ENCODE measurements at places on chromosomes 6 and 20. TPM values are rescaled to one million over a fixed set of nuclear protein-coding genes. Genes with fewer than 3 reads are reported as not detected.

Gene SLC22A2
- total RNA-seq = not detected

Gene LAMP5
- total RNA-seq = 0.05 TPM

Gene MROH8
- 1.3 TPM for total RNA-seq

Gene IRF4
- 0.45 TPM for total RNA-seq

Gene SMOC2
- not detected for total RNA-seq

Gene SEC63
- total RNA-seq = 19.8 TPM

Gene FKBP1C
- 2.3 TPM for total RNA-seq

Gene CALHM4
- total RNA-seq = not detected

Gene PCMT1
- total RNA-seq = 85.0 TPM

Gene BPIFB2
- total RNA-seq = not detected

Gene IRAK1BP1
- total RNA-seq = 0.72 TPM

Gene SLC22A3
- 41.5 TPM for total RNA-seq

Gene OR2H1
- total RNA-seq = not detected

Gene CLVS2
- total RNA-seq = 0.14 TPM

Gene PGC
- not detected for total RNA-seq

Gene TMEM181
- 15.5 TPM for total RNA-seq

Gene EMILIN3
- 0.50 TPM for total RNA-seq

Gene TSHZ2
- not detected for total RNA-seq

Gene OVOL2
- total RNA-seq = 0.18 TPM

Gene HLA-G
- not detected for total RNA-seq

Gene PRRT1
- total RNA-seq = 0.69 TPM

Gene HLA-DMB
- 2.5 TPM for total RNA-seq

Gene SLC2A10
- not detected for total RNA-seq
